ENCODE measurements at places on chromosomes 4 and X. TPM values are rescaled to one million over a fixed set of nuclear protein-coding genes. Genes with fewer than 3 reads are reported as not detected.

BMP3 gene
- 108 TPM for total RNA-seq

VGLL1 gene
- total RNA-seq = 85.6 TPM

DEFB131A gene
- total RNA-seq = not detected

- DNase-seq = peak; percentile 45
Measured at GRCh38 chr4:169410839-169411770, 140.3 kb upstream of the SH3RF1 start.

GRCh38 chr4:80098635-80099034 is 25.6 kb upstream of the ANTXR2 start:
- no peak for DNase-seq

GRCh38 chr4:162360369-162361149 is 196.8 kb upstream of the FSTL5 start:
- DNase-seq = no peak

GRCh38 chr4:159185591-159186023 is 82.7 kb downstream of the RAPGEF2 start:
- DNase-seq = no peak

GRCh38 chrX:115031989-115032388 is 14.6 kb upstream of the IL13RA2 start:
- DNase-seq = no peak

All from ureter (tissue), 1 donor.